ENCODE measurements at places on chromosomes 7 and 10. TPM values are rescaled to one million over a fixed set of nuclear protein-coding genes. Genes with fewer than 3 reads are reported as not detected.

The UTF1 gene
- not detected for total RNA-seq

The ACHE gene
- 0.18 TPM for total RNA-seq

The GPR158 gene
- total RNA-seq = not detected

The H2BK1 gene
- total RNA-seq = not detected

The ZSCAN21 gene
- 7.7 TPM for total RNA-seq

The GPR37 gene
- total RNA-seq = 2.1 TPM

The OR2A7 gene
- total RNA-seq = 0.21 TPM

The ANKRD61 gene
- total RNA-seq = 0.35 TPM

The PNLIPRP3 gene
- not detected for total RNA-seq

The HOXA10 gene
- 27.6 TPM for total RNA-seq

The OR2A5 gene
- total RNA-seq = not detected

The TFEC gene
- total RNA-seq = 7.9 TPM

The CYP2E1 gene
- not detected for total RNA-seq

The SFTPD gene
- total RNA-seq = not detected

The HMX3 gene
- total RNA-seq = not detected

The STEAP1 gene
- 42.7 TPM for total RNA-seq

The ARHGAP19 gene
- total RNA-seq = 19.1 TPM

The FAM170B gene
- total RNA-seq = not detected

The GATAD1 gene
- 26.2 TPM for total RNA-seq

The LIPK gene
- total RNA-seq = not detected

The PALD1 gene
- 73.3 TPM for total RNA-seq

The MALRD1 gene
- total RNA-seq = not detected

The EBLN1 gene
- not detected for total RNA-seq

The CREM gene
- 35.5 TPM for total RNA-seq

The ASB10 gene
- total RNA-seq = not detected

The A1CF gene
- not detected for total RNA-seq

The TLX1 gene
- total RNA-seq = not detected

The NACAD gene
- 4.3 TPM for total RNA-seq

The DYDC1 gene
- not detected for total RNA-seq

The NEUROG3 gene
- total RNA-seq = not detected

The EIF5AL1 gene
- 0.28 TPM for total RNA-seq

The TUBGCP2 gene
- total RNA-seq = 48.8 TPM

The AS3MT gene
- not detected for total RNA-seq

The OR6B1 gene
- not detected for total RNA-seq

The MMD2 gene
- total RNA-seq = not detected

The MYH16 gene
- 0.11 TPM for total RNA-seq

The GARIN1A gene
- total RNA-seq = 3.6 TPM

The FXYD4 gene
- not detected for total RNA-seq

The NUPR2 gene
- not detected for total RNA-seq

The HGF gene
- total RNA-seq = 0.35 TPM

The OR2AE1 gene
- not detected for total RNA-seq

The MMP21 gene
- not detected for total RNA-seq

The SYT15 gene
- 0.75 TPM for total RNA-seq

The SFTPA1 gene
- not detected for total RNA-seq
